ENCODE measurements at places on chromosomes 5 and 9. TPM values are rescaled to one million over a fixed set of nuclear protein-coding genes. Genes with fewer than 3 reads are reported as not detected.

DNA sequence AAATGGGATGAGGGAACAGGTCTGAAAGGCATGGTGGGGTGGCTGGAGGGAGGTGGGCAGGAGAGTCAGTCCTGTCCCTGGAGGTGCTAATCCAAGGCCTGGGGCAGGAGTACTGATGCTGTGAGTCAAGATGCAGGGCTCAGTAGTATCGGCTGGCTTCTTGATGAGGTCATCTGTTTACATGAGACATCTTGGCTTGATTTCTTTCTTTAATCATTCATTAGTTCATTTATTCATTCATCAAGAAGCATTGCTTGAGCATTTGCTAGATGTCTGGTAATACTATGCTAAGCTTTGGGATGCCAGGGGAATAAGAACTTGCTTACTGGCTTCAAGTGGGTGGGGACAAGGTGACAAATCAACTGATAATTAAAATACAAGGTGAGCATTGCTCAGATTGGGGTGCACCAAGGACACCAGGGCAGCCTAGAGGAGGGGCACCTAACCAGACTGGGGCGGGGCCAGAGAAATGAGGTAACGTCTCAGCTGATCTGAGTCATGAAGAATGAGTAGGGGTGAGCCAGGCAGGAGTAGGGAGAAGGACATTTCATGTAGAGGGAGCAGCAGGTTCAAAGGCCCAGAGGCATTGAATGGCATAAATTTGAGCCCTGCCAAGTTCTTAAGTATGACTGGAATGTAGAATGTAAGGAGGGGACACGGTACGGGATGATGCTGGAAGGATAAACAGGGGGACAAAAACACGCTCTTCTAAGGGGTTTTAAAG is 88.8 kb downstream of the EGFLAM start:
- no peaks in the 10 kb centered on the region for H3K4me1 ChIP-seq
- no peak overlapping the region for H3K4me3 ChIP-seq
- no peak for DNase-seq
- H3K27me3 ChIP-seq = no peaks in the 10 kb centered on the region
- no peaks in the 10 kb centered on the region for H3K36me3 ChIP-seq

DNA sequence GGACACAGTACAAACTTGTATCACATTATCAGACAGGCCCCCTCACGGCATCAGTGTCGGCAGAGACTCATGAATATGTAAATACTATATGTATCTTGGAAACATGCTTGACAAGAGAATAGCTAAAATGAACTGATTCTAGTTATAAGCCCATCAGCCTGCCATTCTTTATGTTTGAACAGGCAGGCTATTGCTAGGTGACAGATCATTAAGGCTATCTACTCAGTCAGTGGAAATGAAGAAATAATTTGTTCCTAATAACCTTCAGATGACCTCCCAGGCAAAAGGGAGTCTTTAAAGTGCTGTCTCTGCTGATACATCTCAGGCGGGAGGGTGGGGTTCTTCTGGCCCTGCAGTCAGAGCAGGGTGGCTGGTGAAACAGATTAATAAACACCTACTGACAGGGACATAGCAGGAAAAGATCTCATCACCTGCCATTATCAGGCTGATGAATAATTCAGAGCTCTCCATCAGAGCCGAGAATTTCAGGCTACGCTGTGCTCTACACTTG is 394.2 kb downstream of the RASEF start:
- no peak overlapping the region for H3K4me3 ChIP-seq
- no peaks in the 10 kb centered on the region for H3K4me1 ChIP-seq
- no peaks in the 10 kb centered on the region for H3K36me3 ChIP-seq
- H3K27me3 ChIP-seq = no peaks in the 10 kb centered on the region
- no peak for DNase-seq
- no peak overlapping the region for H3K27ac ChIP-seq

The UBE2R2 gene
- 45.6 TPM for polyA plus RNA-seq

- H3K4me3 ChIP-seq = no peak overlapping the region
- no peaks in the 10 kb centered on the region for H3K4me1 ChIP-seq
- H3K27ac ChIP-seq = no peak overlapping the region
- no peaks in the 10 kb centered on the region for H3K36me3 ChIP-seq
- no peak for DNase-seq
Measured at GRCh38 chr5:165576678-165577275, 2071.4 kb downstream of the MAT2B start.

- no peak overlapping the region for H3K4me3 ChIP-seq
- H3K36me3 ChIP-seq = no peaks in the 10 kb centered on the region
- H3K27me3 ChIP-seq = no peaks in the 10 kb centered on the region
- no peak overlapping the region for H3K27ac ChIP-seq
- no peaks in the 10 kb centered on the region for H3K4me1 ChIP-seq
Measured at GRCh38 chr5:137199966-137200365, 299.2 kb downstream of the SPOCK1 start.
